ENCODE measurements at places on chromosomes 5 and 9.

GRCh38 chr9:35962126-35962906 lies 4.4 kb upstream of the OR2S2 start:
- DNase-seq: no peak

DNA sequence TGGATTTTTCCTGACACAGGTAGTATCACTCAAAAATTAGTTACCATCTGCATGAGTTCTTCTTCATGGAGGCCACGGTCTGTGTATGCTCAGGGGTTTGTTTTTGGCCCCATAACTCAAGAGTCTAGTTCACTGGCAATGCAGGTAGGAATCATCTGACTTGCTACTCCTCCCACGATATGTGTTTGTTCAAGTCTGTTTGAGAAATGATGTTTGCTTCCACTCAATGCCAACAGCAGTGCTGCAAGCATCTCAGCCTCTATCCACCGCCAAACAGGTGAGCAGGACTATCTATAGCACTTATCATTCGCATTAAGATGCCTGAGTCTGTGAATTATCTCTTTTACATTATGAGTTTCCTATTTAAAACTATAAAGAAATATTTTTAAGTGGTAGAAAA lies 264.8 kb upstream of the PTGER4 start:
- DNase-seq: no peak

GRCh38 chr5:141354900-141355469 lies at the start of gene PCDHGA4:
PCDHGA4 (plus strand) TSS chr5:141355021; CDS start chr5:141355108, 87 bp downstream.
- DNase-seq: no peak

GRCh38 chr5:107431998-107432397 lies 238.7 kb downstream of the EFNA5 start:
- DNase-seq: no peak

DNA sequence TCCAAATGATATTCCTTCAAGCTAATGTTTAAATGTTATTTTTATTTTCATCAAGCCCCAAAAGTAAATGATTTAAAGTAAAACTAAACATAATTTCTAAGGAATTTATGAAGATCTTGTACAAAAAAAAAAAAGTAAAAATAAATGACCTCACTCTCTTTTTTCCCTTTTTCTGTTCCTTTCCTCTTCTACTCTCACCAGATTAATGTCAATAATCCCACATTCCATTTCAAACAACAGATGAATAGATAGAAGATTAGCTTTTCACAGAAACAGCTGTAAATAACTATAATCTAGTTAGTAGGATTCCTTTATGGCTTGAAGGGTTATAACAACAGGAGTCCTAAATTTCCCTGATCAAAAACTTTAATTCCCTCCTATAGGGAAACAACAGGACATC lies 88.1 kb downstream of the EFNA5 start:
- no peak for DNase-seq

- DNase-seq: no peak
Measured at GRCh38 chr5:88882276-88883038, 527 bp downstream of the MEF2C start.

DNA sequence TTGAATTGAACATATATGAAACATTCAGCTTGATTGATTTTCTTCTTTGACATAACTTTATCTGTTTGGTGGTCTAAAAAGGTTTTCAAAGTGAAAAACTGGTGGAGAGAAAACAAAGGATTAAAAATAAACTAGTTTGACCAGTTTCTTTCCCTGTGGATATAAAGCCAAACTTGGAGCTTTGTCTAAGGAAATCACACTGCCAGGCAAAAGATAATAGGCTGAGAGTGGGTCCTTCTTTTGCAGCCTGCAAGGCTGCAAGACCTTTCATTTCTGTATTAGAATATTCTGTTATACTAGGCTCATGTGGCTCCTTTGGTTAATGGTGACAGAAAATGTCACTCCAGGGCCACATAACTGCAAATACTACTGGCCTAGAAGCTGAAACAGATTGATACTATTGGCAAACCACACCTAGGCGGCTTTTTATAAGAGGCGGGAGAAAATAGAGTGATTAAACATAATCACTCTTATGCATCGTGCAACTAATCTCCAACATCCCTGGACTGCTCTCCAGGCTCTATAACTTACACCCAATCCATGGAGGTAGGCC lies 129.1 kb upstream of the ZNF462 start:
- no peak for DNase-seq

DNA sequence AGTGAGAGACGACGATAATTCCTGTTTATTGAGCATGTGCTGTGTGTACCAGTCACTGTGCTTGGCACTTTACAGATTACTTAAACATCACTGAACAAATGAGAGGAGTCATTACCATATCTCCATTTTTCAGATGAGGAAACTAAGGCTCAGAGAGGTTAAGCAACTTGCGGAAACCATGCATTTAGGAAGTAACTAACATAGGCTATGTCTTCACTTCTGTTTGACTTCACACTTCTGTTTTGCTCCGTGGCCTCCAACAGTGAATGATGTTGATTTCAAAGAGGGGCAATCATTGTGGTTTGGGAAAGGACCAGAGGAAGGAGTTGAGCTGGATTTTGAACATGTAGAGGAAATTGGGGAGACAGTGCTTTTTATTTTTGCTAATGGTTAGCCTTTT lies 16.7 kb downstream of the GCNT1 start:
- no peak for DNase-seq

DNA sequence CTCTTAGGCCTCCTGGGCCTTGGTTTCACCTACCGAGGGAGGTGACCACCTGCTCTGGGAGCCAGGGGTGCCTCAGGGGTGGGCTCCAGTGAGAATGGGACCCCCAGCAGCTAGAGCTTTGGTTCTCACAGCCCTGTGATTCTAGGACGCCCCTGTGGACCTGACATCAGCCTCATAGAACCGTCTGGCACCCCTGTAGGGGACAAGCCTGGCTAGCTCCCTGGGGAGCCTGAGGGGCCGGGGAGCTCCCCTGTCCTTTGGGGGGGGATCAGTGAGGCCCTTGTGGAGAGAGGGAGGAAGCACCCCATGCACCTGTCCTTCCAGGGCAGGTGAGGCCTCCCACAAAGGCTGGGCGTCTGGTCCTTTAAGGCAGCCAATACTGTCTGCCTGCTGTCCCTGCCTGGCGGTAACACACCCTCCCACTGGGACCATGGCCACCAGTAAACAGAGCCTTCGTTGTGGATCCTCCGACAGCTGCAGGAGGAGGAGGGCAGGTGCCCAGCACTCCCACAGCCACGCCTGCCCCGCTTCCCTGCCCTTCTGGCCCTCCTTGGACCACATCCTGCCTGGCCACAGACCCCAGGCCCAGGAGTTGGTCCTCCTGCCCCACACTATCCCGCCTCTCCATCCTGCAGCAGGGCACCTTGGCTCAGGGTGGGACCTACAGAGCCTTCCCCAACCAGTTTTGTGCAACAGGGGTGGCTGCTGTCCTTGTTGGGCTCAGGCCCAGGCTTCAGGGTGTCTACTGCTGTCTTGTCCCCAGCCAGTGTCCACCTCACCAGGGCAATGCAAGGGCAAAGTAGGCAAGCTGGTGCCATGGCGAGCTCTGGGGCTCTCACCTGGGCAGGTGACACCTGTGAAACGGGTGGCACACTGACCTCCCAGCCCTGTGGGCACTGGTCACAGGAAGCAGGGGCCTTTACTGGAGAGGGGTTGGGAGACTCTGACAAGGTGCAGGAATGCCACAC lies 3.0 kb upstream of the TUBB4B start:
- DNase-seq: no peak

DNA sequence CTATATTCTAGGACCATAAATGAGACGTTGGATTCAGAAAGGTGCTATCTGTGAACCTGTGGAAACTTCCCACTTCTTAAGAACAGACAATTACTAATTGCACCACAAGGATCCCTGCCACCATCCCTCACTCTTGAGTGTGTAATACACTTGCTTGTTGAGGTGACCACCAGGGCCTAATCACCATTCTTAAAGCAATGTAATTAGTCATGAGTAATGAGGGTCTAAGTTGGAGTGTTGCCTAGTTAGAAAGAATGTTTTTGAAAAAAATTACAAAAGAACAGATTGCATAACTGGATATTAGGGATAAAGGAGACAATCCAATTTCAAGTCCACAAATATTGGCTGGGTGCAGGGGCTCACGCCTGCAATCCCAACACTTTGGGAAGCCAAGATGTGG lies 56.9 kb upstream of the TRIO start:
- no peak for DNase-seq

DNA sequence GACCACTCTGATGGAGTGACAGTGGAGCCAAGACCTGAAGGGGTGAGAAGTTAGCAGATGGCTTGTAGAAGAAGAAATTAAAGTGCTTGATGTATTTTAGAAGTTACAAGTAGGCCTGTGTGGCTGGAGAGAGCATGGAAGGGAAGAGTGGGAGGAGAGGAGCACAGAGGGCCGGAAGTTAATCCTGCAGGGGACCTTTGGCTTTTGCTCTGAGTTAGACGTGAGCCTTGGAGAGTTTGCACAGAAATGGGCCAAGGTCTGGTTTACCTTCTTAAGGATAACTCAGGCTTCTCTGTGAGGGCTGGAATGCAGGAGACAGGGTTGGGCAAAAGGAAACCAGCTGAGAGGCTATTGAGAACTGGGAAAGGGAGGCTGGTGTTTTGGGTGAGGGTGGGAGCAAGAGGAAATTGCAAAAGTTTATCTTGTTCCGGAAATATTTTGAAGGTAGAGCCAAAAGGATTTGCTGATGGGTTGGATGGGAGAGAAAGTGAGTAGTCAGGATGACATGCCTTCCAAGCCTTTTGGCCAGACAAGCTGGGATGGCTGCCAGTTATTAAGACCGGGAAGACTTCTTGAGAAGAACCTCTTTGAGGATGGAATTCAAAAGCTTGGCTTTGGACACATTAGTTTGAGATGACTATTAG lies 17.5 kb upstream of the F2RL1 start:
- no peak for DNase-seq

DNA sequence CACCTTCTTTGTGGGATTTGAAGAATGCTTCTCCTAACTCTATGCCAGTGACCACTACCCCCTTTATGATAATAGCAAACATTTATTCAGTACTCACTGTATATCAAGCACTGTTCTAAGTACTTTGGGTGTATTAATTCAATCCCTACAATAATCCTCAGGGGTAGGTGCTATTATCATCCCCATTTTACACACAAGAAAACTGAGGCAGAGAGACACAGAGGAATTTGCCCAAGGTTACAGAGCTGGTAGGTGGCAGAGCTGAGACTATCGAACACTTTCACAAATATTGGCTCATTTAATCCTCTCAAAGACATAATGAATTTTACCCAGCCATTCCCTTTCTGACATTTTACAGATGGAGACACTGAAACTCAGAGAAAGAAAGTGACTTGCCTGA lies 9.8 kb upstream of the LARP1 start:
- no peak for DNase-seq

DNA sequence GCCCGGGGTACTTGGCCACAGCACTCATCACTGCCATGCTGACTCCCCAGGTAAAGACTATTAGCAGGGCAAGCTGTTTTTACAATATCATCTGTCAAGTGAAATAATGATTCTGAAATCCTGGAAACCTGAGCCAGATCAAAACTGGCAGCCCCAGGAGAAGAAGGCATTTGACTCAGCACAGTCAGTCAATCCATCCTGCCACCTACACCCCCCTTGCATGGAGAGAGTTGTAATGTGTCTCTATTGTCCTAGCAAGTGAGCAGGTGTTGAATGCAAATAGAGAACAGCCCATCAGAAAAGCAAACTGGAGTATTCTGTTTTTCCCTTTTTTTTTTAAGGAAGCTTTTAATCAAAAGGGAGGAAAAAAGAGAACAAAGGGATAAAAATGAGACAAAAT lies 291.2 kb downstream of the BRINP1 start:
- DNase-seq: no peak

DNA sequence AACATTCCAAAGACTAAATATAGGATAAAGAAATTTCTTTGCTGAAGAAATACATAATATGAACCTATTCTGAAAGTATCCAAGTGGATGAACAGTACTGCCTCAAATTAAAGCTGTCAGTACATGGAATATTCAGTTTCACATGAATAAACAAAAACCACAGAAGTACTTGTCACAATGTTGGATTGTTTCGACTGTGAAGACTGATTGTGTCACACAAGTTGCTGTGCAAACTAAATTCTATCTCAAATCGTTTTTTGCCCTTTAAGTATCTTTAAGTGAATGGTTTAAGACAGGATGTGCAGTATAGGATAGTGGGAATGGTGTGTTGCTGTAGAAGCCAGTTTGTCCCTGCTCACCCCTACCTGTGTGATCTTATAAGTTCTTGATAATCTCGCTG lies 137.4 kb upstream of the OTULINL start:
- no peak for DNase-seq

GRCh38 chr9:73980754-73981153 lies 516.4 kb upstream of the RORB start:
- DNase-seq: no peak

- no peak for DNase-seq
Measured at GRCh38 chr5:85663708-85664031, 954.1 kb upstream of the COX7C start.

- no peak for DNase-seq
Measured at GRCh38 chr5:100584069-100584468, 48.9 kb downstream of the FAM174A start.

- no peak for DNase-seq
Measured at GRCh38 chr5:98793223-98793622, 19.8 kb downstream of the RGMB start.

- DNase-seq: no peak
Measured at GRCh38 chr9:132749306-132749705, 79.0 kb downstream of the GTF3C4 start.

- no peak for DNase-seq
Measured at GRCh38 chr9:122453677-122454135, 24.0 kb downstream of the OR1J1 start.

DNA sequence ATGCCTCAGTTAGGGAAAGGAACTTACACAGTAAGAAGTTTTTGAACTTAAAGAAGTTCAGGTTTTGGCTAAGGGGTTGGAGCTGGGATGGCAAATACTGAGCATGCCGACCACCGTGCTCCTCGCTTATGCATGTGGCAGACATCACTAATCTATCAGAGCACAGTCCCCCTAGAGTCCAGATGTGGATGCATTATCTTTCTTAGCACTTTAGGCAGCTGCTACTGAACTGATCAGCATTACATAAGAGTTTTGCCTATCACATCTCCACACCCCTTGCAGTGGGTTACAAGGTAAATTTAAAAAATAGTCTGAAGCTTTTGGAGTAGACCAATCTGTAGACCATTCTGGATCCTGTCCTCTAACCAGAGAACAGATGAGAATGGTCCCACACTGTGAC lies 22.4 kb downstream of the MACIR start:
- no peak for DNase-seq

- DNase-seq: no peak
Measured at GRCh38 chr9:99419070-99419469, 197.0 kb downstream of the SEC61B start.

DNA sequence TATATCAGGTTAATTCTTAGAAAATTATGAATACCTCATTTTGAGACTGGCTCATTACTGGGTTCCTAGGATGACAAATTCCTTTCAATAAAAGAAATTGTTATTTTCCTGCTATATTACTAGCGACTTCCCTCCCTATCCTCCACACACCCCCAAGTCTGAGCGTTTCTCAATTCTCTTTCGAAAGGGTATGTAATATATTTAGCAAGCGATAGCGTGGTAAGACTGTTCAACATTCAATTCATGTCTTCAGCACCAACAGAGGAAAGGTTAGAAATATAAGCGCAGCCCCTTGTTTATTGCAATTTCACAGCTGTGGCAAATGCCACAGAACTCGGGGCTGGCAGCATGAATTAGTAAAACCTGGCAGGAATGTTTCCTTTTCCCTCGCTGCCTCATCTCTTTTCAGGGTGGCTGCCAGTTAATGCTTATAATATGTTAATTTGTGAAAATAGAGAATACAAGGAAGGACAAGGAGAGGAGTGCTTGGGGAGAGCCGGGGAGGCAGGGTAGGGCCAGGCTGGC lies 152.7 kb upstream of the TBCA start:
- no peak for DNase-seq
